Hypothalamus (tissue), 51 donors: ENCODE measurements at places on chromosomes 3 and 15.

- no peak for DNase-seq
Measured at GRCh38 chr3:23117856-23118255, 85.3 kb upstream of the UBE2E2 start.

GRCh38 chr3:190155752-190156151 lies 35.1 kb upstream of the P3H2 start:
- no peak for DNase-seq

- no peak for DNase-seq
Measured at GRCh38 chr3:124115956-124116355, 124.0 kb upstream of the ROPN1 start.

DNA sequence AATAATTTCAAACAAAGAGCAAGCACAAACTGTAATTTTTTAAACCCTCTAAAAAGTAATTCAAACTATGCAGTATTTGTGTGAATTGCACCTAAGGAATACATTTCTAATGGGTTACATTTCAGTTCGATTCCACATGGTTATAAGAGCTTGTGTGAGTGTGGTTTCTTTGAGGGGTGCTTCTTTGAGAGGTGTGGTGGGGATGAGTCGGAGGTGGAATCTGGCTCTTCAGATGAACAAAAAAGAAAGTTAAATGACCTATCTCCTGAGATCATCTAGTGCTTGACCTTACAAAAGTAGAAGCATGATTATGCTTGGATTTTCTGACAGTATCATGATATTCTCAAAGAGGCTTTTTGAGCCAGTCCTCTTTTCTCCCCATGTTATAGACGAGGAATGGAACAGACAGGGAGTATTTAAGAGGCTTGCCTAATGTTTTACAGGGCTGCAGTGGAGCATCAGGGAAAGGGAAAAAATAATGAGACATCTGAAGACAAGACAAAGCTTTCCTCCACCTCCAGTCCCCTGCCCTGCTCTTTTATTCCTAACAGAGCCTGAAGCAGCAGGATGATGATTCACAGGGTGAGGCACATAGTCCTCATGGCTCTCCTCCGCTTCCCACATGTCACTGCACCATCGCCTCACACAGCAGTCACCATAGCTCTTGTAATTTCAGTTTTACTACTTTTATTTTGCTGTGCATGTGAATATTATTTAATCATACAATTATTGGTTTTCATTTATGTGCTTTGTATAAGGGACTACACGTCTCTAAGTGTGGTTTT lies 82.0 kb downstream of the LYSMD4 start:
- DNase-seq: no peak
